ENCODE measurements at places on chromosomes 6 and 20.

DNA sequence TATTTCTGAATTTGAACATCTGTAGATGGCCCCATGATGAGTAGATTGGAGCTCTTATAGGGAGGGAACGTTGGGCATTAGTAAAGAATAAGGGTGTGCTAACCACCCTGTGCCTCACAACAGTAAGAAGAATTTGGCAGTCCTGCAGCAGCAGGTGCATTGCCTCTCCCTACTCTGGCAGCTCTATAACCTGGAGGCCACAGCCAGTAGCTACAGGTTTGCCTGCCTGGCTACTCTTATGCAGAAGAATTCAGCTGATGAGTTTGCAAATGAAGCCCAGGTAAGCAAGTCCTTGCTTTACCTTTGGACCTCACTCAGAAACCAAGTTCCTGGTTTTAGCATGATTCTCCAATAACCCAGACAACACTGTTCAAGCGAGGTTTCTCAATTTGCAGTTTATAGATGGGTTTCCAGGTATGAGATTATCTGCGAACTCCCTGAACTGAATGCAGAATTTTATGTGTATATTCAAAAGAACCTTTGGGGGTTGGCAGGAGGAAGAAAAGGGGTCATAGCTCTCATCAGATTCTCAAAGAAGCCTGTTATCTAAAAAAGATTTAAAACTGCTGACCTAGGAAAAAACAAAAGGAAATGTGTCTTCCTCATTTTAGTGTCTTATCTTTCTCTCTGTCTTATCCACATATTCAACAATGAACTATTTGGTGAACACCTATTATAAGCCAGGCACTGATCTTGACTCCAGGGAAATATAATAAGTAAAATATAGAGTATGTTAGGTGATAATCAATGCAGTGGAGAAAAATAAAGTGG lies 18.9 kb downstream of the TREML1 start:
- no peak for DNase-seq

- DNase-seq = peak; percentile 45
These were observed 5.3 kb downstream of the PGC start for GRCh38 chr6:41741625-41742490.

DNA sequence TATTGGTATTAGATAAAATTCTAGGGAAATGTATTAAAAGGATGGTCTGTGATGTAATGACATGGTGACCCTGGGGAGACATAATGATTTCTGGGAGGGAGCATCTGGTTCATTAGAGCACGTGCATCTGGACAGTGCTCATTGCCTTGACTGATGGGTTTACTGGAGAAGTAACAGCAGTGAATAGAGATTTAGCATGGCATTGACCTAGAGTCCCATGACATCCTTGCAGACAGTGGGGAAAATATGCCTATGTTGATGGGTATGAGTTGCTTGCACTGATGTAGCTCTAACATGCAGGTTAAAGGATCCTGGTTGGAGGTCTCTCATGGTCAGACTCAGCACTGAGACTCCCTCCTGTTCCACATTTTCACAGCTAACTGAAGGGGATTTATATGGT lies 164.1 kb upstream of the OLIG3 start:
- DNase-seq = no peak

- DNase-seq = peak; percentile 88
These were observed 13.8 kb downstream of the UCKL1 start for GRCh38 chr20:63942250-63942951.

DNA sequence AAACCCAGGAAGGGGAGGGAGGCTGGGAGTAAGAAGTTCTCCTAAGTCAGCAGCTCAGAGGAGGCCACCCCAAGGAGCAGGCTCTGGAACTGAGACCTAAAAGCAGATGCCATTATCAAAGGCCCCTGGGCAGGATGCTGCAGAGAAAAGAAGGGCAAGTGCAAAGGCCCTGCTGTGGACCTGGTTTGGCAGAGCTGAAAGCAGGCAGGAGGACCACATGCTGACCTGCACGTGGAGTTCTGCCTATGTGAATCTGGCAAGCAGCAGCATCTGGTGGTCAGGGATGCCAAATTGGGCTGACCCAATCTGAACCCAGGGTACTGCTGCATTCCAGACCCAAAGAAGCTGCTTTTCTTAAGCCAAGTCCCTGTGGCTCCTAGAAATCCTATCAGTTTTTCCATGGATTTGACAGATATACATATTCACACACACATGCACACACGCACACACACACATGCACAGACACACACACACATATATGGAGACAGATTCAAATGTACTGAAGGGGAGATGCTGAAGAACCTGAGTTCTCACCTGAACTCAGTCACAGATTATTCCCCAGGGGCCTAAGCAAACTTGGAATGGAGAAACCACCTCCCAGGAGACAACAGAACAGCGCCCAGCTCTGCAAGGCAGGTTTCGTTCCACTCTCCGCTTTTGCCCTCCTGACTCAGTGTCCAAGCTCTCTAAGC lies 119.9 kb downstream of the FOXA2 start:
- no peak for DNase-seq

- DNase-seq = peak; percentile 74
These were observed 5.1 kb downstream of the RREB1 start for GRCh38 chr6:7112741-7113313.

DNA sequence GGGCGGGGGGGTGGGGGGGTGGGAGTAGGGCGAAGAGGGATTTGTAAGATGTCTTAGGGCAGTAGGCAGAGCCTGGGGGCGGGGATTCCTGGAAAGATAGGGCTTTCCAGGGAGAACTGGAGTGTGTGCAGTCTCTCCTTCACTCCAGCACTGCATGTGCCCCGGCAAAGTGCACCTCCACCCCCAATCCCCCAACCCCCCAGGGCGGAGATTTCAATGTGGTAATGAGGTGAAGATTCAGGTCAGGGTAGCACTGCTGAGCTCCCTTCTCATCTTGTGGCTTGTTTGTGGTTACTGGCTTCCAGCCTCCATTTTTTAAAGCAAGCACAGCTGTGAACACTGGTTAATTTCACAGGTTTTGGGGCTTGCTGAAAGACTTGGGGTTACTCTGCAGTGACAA lies 5.9 kb downstream of the TMEM239 start:
- no peak for DNase-seq

GRCh38 chr6:166713434-166714186 lies 86.6 kb upstream of the RPS6KA2 start:
- DNase-seq = no peak

DNA sequence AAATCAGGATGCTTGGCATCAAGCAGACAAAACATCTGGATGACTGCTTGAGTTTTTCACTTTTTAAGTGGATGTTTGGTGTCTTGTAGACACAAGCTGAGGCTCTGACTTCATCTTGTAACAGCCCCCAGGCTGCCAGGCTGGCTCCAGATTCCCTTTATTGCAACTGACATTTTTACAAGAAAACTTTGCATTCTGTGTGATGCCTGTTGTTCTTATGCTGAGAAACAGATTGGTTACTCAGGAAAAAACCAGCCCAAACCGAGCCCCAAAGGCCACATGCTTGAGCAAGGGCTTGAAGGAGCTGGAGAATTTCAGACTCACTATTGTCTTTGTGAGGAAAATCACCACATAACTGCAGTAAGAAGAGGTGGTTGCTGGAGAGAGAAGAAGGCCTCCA lies 98.4 kb upstream of the PREP start:
- DNase-seq = no peak

GRCh38 chr20:58146081-58146745 lies 82.2 kb downstream of the ANKRD60 start:
- DNase-seq = no peak
